ENCODE measurements at places on chromosomes 13 and 19. TPM values are rescaled to one million over a fixed set of nuclear protein-coding genes. Genes with fewer than 3 reads are reported as not detected.

The ZNF382 gene
- 10.1 TPM for total RNA-seq

The DCLK1 gene
- not detected for total RNA-seq

- H3K27me3 ChIP-seq = no peaks in the 10 kb centered on the region
- H3K4me3 ChIP-seq = no peak overlapping the region
- DNase-seq = no peak
- peaks cover 13% of the 10 kb centered on the region for H3K4me1 ChIP-seq
- peaks cover 5% of the 10 kb centered on the region for H3K36me3 ChIP-seq
Measured at GRCh38 chr19:40341601-40342482, 6.4 kb downstream of the C19orf47 start.

DNA sequence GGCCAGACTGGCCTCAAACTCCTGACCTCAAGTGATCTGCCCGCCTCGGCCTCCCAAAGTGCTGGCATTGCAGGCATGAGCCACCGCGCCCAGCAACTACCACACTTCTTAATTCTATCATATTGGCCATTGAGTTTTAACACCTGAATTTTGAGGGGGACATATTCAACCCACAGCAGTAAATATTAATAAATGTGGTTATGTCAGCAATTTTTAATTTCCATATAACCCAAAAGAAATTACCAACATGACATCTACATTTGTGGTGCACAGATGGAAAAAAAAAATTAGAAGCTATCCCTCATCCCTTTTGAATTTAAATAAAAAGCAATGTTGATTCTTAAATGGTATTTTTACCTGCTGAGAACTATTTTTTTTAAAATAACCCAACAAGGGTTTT, 88.7 kb downstream of the SLITRK6 start:
- H3K4me3 ChIP-seq = no peak overlapping the region
- no peak for DNase-seq
- no peaks in the 10 kb centered on the region for H3K27me3 ChIP-seq

GRCh38 chr13:31225998-31226675, 26.4 kb downstream of the B3GLCT start:
- H3K4me1 ChIP-seq = peaks cover 5% of the 10 kb centered on the region
- no peak overlapping the region for H3K4me3 ChIP-seq
- H3K36me3 ChIP-seq = no peaks in the 10 kb centered on the region

The COMMD6 gene
- 114 TPM for total RNA-seq

DNA sequence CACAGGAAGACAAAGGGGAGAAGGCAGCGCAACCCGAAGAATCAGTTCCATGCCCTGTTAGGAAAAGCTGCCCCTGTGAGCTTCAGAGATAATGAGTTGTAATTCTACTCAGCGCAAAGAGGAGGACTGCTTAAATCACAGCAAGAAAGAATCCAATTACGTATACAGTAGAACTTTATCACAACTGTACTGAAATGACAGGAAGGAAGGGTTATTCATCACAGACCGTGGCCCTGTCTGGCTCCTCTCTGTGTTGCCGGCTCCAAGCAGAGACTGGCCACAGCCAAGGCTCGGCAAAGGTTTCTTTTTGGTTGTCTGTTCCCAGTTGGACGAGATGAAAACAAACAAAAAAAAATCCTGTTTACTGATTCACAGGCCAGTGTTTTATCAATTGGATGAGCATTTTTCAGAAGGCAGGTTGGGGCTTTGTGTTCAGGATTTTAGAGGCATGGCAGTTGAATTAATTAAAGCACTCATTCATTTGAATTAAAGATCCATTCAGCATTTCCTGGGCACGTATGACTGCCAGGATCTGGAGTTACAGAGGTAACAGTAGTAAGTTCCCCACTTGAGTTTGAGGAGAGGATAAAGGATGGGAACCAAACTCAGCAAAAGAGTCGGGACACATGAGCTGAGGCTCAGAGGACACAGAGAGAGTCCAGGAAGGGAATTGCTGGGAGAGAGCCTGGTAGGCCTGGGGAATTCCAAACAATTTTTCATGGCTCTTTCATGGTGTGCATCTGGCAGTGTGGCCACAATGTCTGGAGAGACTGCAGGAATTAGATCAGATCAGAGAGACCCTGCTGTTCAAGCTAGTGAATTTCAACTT, 341.0 kb downstream of the DNAJC15 start:
- no peak for DNase-seq
- H3K27me3 ChIP-seq = no peaks in the 10 kb centered on the region
- H3K27ac ChIP-seq = no peak overlapping the region
- H3K4me3 ChIP-seq = no peak overlapping the region
- peaks cover 13% of the 10 kb centered on the region for H3K4me1 ChIP-seq

The SLC6A16 gene
- 0.61 TPM for total RNA-seq

All from activated CD8-positive, alpha-beta T cell treated with anti-CD3 and anti-CD28 coated beads for 36 hours (primary cell).